ENCODE measurements at places on chromosomes 1 and 21.

GRCh38 chr1:48077795-48078222 lies 80.6 kb upstream of the TRABD2B start:
- no peak for DNase-seq

DNA sequence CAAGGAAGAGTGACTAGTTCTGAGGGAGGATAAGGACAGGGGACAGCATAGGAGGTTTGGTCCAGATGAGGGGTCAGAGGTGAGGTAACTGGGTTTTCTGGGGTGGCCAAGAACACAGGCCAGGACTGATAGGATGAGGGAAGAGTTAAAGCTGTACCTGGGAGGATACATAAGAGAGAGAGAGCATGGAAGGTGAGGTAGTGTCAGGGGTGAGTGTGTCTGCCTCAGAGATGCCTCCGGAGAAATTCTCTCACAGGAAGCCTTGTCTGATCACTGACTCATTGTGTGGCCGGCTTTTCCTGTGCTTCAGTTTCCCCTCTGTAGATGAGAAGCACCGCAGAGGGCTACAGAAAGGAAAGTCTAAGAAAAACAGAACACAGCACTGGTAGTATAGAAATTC lies 40.2 kb downstream of the FASLG start:
- DNase-seq, result peak; percentile 43

DNA sequence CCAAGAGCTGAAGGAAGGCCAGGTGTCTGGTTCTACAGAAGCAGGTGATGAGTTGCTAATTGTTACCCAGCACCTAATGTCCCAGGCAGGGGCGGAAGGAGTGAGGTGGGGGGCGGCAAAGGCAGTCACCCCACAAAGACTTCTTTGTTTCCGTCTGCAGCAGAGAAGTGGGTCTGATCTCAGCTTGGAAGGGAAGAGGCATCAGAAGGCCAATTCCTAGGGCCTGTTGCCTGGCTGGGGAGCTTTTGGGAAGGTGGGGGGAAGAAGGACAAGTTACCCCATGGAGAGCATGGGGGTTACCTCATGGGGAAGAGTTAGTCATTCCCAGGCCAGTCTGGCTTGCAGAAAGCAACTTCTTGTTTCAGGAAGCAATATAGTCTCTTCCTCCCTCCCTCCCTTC lies 10.9 kb downstream of the IGSF21 start:
- no peak for DNase-seq

GRCh38 chr1:29282924-29283803 lies 46.8 kb downstream of the PTPRU start:
- no peak for DNase-seq

GRCh38 chr1:73517603-73518191 lies 680.3 kb downstream of the LRRIQ3 start:
- DNase-seq, result no peak

DNA sequence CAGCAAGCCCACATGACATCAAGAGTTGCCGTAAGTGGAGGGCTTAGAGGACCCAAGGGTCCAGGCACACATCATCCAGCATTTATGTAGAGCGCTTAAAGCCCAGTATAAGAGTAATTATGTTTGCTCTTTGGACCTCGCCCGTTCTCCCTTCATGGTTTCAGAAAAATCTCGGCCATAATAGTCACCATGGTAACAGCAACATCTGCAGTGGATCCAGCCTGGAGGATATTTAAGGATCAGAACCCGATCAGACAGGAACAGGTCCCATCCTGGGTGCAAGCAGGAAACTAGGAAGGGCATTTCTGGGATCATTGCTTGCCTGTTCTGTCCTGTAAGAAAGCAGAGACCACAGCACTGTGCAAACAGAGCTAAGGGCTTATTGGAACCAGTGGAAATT lies 89.9 kb upstream of the KAZN start:
- no peak for DNase-seq

- no peak for DNase-seq
Observed at GRCh38 chr1:96362623-96363022, 359.0 kb upstream of the PTBP2 start.

- no peak for DNase-seq
Observed at GRCh38 chr1:145993618-145994390, 2.6 kb downstream of the TXNIP start.

DNA sequence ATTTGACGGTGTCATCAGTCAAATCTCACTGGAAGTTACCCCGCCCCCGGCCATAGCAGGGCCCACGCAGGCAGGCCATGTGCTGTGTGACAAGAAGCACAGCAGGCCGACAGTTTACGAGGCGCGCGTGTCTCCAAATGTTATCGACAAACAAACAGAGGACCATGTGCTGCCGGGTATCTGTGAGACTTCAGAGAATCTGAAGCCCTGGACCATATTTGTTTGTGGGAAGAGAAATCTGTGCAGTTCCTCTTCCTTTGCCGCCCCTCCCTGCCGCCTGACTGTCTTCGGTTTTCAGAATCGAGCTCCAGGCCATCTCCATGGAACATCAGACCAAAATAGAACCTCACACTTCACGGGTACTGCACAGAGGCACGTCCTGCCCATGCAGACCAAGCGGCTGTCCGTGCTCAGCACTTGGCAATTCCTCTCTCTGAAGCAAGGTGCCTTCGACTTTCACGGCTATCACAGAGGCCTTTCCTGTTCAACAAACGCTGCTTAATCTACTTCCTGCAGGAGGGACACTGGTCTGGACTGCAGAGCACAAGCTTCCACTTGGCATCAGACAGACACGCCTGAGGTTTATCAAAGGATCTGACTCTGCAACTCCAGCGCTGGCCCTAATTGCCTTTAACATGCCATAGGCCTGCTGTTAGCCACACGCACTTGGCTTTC lies 135.7 kb upstream of the KRTAP19-8 start:
- peak; percentile 56 for DNase-seq

GRCh38 chr1:158203693-158204457 lies 23.2 kb downstream of the CD1D start:
- DNase-seq, result no peak

- no peak for DNase-seq
Observed at GRCh38 chr1:119266386-119266785, 102.2 kb upstream of the HAO2 start.

- no peak for DNase-seq
Observed at GRCh38 chr1:194568610-194569009, 1382.2 kb upstream of the B3GALT2 start.

All from activated CD4-positive, CD25-positive, alpha-beta regulatory T cell treated with anti-CD3 and anti-CD28 coated beads, Interleukin-2, amount 50 U/mL, for 72 hours (primary cell).